ENCODE measurements at places on chromosomes 2 and 18.

GRCh38 chr2:62736899-62737559, 31.5 kb downstream of the EHBP1 start:
- DNase-seq, result no peak

GRCh38 chr2:179049546-179050311, at the start of gene CCDC141:
Gene CCDC141 (minus strand): TSS chr2:179050137. CDS start chr2:179049941, 196 bp downstream.
- no peak for DNase-seq

- DNase-seq, result no peak
Measured at GRCh38 chr18:23743733-23744333, 54.6 kb downstream of the LAMA3 start.

DNA sequence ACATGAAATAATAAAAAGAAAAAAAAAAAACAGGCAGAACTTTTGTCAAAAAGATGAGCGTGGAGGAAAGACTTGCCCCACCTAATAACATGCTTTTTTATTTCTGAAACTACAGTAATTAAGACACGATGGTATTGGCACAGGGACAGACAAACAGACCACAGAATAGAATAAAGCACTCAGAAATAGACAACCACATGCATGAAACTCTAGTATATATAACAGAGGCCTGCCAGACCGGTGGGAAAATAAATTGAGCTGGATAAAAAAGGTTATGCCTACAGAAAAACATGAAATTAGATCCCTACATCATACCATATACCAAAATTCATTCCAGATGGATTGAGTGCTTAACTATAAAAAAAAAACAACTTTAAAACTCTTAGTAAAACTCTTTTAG, 163.1 kb downstream of the NRP2 start:
- DNase-seq, result no peak

DNA sequence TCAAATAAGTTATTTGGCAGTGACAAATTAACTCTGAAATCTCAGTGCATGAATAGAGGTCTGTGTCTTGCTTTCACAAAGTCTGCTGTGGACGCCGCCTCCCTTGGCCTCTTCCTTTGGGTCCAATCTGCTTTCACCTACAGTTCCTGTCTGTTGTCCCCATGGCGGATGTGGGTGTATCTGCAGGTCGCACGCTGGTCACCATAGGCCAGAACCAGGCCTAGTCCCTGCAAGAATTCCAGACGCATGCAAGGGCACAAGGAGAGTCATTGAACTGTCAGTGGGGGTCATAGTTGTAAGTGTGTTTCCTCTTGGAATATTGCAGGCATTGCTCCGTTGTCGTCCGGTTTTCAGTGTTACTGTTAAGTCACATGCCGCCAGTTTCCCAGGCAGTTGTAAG, 7.4 kb downstream of the SOCS6 start:
- DNase-seq, result no peak

- DNase-seq, result peak; percentile 75
Measured at GRCh38 chr2:54724560-54725342, 1.3 kb downstream of the EML6 start.

- no peak for DNase-seq
Measured at GRCh38 chr2:76825140-76825970, 696.8 kb downstream of the LRRTM4 start.

DNA sequence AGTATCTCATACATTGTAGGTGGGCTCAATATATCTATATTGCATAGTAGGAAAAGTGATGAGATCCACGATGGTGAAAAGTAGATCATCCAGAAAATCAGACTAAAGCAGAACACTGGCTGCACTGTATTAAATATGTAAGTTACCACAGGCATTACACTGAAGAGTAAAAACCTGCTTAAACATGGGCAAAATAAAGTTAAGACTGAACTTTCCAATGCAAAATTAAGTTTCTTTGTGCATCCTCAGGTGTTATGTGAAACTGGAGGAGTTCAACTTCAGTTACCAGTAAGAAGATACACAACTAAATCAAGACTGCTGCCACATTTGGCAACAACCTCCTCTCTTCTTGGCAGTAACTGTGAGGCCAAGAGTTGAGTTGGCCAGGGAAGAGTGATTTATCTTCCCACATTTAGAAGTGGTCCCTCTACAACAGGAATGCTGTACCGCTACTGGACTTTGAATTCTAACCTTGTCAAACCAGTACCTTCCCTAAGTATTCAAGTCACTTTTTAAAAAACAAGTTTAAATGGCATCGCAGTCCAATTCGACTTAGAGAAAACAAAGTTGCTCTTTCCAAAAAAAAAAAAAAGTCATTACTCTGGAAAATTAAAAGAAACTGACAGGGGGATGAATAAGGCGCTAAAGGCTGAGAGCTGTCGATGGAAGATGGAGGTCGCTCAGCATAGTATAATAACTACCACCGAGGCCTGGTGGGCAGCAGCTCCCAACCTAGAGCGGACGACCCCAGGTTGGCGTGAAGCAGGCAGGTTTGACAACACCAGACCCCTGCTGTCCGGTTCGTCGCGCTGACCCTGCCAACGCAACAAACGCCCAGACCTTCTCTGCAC, 1.1 kb downstream of the MAP4K3 start:
- peak; percentile 5 for DNase-seq

GRCh38 chr2:113876503-113877387, 13.1 kb upstream of the ACTR3 start:
- DNase-seq, result no peak

DNA sequence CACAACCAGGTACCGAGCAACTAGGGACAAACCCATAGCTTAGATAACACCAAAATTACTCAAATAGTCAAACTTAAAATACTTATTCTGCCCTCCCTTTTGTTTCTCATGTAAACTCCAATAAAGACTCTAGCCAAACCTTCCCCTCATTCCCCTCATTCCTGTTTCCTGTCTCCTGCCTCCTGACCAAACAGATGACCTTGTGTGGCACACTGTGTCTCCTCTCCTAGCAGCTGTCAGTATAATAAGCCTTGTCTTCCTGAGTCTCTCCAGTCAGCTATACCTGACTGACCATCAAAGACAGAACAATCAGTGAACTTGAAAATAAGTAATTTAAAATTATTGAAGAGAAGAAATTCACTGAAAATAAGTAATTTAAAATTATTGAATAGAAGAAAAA, 14.3 kb downstream of the SULT1C4 start:
- DNase-seq, result no peak

DNA sequence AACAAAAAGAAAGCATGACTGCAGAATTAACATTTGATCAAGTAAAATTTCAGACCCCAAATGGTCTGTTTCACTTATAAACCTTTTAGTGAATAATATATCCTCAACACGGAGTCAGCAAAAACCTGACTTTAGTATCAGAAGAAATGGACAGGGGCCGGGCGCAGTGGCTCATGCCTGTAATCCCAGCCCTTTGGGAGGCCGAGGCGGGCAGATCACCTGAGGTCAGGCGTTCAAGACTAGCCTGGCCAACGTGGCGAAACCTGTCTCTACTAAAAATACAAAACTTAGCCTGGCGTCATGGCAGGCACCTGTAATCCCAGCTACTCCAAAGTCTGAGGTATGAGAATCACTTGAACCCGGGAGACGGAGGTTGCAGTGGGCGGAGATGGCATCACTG, 3.0 kb downstream of the OR6B3 start:
- DNase-seq, result no peak

DNA sequence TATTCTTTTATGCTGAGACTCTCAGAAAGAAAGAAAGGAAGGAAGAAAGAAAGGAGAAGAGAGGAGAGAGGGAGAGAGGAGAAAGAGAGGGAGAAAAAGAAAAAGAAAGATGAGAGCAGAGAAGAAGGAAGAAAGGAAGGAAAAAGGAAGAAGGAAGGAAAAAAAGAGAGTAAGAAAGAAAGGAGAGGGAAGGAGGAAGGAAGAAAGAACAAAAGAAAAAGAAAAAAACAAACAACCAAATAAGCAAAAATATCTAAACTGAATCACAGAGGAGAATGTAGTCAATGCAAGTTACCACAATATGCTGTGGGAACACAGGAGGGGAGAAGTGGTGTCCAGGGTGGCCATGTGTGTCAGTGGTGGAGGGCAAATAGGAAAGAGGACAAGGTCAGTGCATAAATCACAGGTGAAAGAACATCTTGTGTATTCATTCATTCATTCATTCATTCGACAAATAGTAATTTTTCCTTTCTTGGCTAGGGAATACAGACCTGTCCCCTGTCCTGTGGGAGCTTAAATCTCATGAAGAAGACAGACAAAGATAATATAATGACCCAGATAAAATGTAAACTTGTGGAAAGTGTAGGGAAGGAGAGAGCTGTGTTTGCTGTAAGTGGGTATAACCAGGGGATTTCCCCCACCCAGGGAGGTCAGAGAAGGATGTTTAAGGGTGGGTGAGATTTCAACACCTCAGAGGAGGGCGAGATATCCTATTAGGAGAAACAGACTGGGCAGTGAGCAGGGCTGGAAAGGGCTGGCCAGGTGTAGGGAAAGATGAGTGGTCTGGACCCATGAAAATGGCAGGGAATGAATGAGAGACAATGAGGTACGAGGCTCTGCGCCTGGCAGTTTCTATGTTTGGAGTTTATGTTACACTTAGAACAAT, 50.7 kb downstream of the IL1R2 start:
- DNase-seq, result no peak

- no peak for DNase-seq
Measured at GRCh38 chr2:99084256-99084655, 57.3 kb upstream of the C2orf15 start.

GRCh38 chr2:27640722-27641245, 11.9 kb downstream of the GPN1 start:
- DNase-seq, result no peak

DNA sequence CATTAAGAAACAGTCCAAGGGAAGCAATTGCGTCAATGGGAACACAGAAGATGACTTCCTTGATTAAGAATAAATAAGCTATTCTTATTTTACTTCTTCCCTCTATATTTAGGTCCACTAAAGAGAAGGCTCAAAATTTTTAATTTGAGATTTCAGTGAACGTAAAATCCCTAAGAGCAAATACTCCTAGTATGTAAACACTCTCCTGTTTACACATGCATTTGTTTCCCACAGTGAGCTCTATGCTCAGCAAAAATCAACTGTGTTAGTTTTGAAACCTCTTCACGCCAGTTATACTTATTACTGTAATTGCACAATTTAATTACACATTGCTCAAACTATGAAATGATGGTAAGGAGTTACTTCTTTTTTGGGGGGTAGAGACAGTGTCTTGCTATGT, 8.8 kb downstream of the SLC39A6 start:
- no peak for DNase-seq

GRCh38 chr2:102279391-102279735, 32.0 kb upstream of the IL1RL1 start:
- no peak for DNase-seq

DNA sequence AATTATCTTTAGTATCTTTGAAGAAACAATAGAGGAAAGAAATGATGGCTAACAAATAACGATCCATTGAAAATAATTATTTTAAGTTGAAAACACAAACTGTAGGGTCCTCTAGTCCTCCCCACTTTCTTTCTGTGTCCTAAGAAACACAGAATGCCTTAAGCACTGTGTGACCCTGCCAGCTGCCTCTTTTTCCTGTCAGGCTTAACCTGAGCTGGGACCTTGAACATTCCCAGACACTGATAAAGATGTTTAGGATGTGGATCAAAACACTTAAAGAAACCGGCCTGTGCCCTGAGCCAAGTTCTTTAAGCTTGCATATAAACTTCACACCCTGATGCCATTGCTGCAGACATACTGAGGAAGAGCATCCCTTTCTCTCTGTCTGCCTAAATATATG, 755.4 kb upstream of the VRK2 start:
- DNase-seq, result no peak

GRCh38 chr2:48715956-48716355, 39.6 kb downstream of the LHCGR start:
- DNase-seq, result no peak

DNA sequence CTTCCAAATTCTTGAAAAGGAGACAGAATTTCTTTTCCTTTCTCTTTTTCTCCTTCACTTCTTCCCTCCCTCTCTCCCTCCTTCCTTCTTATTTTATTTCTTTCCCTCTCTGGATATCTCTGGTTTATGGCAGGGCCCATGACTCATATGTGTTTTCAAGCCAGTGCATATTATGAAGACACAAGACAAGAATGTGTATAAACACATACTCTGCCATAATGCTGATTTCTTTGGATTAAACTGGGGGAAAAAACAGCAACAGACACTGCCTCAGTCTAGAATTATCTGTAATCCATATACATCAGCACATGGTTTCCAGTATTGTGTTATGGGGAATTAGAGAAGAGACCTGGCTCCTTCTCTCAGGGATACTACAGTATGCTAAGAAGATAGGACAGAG, 82.8 kb upstream of the CPO start:
- no peak for DNase-seq

- no peak for DNase-seq
Measured at GRCh38 chr2:7014174-7014640, 97.0 kb downstream of the RNF144A start.

GRCh38 chr2:241762933-241763369, 13.7 kb upstream of the GAL3ST2 start:
- DNase-seq, result no peak

GRCh38 chr2:42973726-42974125, 181.3 kb upstream of the HAAO start:
- no peak for DNase-seq

DNA sequence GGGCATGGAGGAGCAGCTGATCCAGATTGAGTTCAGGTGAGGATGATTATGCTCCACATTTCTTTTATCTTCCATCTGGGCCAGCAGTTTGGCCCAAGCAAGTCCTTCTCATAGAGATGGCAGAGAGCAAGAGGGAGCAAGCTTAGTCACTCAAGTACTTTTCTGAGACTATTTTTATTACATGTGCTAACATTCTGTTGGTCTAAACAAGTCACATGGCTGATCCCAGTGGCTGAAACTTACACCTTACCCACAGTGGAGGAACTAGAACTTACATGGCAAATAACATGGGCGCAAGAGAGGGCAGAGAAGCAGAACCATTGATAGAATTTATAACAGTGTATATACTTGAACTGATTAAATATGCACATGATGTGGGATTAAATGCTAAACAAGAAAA, 105.7 kb downstream of the KYNU start:
- DNase-seq, result no peak

GRCh38 chr2:109435901-109436598, 177.7 kb downstream of the SEPTIN10 start:
- no peak for DNase-seq

- DNase-seq, result no peak
Measured at GRCh38 chr2:161988589-161988988, 85.4 kb downstream of the DPP4 start.

GRCh38 chr18:2602844-2603243, 31.5 kb downstream of the NDC80 start:
- no peak for DNase-seq

DNA sequence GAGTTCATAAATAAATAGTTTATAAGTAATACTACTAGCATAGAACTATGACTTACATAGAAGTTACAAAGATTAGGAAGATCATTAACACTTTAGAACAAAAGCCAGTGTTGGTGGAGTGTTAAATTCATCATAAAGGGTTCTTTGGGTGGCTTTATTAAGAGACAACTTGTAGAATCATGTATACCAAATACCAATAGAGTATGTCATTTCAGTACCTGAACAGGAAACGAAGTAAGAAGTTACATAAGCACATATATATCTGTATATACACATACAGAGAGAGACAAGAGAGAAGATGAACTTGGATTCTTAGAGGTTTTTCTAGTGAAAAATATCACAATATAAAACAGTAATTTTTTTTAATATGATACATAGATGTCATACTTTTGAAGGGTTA, 82.5 kb upstream of the OTX1 start:
- DNase-seq, result no peak

- no peak for DNase-seq
Measured at GRCh38 chr2:220533485-220533884, 906.1 kb downstream of the SLC4A3 start.

GRCh38 chr2:55073000-55073983, 23.0 kb upstream of the RTN4 start:
- no peak for DNase-seq

- DNase-seq, result peak; percentile 81
Measured at GRCh38 chr2:46062637-46063412, 234.4 kb upstream of the EPAS1 start.

GRCh38 chr2:112727276-112728028, 6.6 kb downstream of the NT5DC4 start:
- DNase-seq, result no peak
